ENCODE measurements at places on chromosomes 12 and 14.

GRCh38 chr14:30462358-30462757, 96.6 kb upstream of the G2E3 start:
- DNase-seq: no peak

- no peak for DNase-seq
Observed at GRCh38 chr12:132323171-132324010, 6.0 kb downstream of the GALNT9 start.

- DNase-seq: peak; percentile 92
Observed at GRCh38 chr12:31874961-31875608, 84.1 kb upstream of the RESF1 start.

- no peak for DNase-seq
Observed at GRCh38 chr12:31600750-31601149, 9.8 kb upstream of the DENND5B start.

DNA sequence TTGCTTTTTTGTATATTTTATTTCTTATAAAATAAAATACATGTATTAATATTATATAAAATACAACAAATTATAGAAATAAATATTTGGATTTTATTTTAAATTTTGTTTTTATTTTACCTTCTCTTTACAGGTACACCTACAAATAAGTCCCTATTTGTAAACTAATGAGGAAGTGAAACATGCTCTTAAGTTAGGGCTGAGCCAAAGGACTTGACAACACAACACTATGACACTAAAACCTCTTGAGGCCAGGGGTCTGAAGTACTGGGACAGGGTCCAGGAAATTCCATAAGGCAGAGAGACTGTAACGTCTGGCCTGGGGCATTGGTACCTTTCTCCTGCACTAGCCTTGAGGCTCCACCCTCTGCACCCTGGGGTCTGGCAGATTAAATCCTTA, 293.2 kb downstream of the FOXN3 start:
- no peak for DNase-seq

- DNase-seq: no peak
Observed at GRCh38 chr12:11927286-11927935, 143.3 kb upstream of the BCL2L14 start.
